NCI-H526 treated with DMSO at 0.1 percent for 48 hours (cell line): ENCODE measurements at places on chromosomes 1 and 21.

DNA sequence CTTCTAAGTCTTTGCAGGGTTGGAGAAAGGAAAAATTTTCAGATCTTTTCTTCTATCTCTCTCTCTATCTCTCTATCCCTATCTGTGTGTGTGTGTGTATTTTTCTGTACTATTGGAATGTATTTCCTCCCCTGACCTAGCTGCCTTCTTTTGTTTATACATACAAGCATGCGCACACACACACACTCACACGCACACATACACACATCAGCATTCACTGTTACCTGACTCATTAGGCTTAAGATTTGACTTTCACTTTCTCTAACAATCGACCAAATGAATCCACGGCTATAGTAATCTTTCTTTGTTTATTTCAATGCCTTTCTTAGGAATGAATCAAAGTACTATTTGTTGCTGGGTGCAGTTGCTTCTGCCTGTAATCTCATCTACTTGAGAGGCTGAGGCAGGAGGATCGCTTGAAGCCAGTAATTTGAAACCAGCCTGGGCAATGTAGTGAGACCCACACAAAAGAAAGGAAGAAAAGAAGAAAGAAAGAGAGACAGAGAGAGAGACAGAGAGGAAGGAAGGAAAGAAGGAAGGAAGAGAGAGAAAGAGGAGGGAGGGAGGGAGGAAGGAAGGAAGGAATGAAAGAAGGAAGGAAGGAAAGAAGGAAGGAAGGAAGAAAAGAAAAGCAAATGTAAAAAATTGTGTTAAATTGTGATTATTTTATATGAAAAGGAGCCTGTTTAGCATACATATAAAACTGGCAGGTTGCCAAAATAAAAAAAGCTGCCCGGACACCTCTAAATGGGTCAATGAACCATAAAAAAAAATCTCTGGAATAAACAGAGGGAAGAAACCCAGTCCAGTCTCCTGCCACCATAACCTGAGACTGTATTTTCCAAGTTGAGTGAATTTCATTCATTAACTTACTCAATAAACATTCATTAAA is 206.8 kb downstream of the ZNF326 start:
- no peak for DNase-seq

DNA sequence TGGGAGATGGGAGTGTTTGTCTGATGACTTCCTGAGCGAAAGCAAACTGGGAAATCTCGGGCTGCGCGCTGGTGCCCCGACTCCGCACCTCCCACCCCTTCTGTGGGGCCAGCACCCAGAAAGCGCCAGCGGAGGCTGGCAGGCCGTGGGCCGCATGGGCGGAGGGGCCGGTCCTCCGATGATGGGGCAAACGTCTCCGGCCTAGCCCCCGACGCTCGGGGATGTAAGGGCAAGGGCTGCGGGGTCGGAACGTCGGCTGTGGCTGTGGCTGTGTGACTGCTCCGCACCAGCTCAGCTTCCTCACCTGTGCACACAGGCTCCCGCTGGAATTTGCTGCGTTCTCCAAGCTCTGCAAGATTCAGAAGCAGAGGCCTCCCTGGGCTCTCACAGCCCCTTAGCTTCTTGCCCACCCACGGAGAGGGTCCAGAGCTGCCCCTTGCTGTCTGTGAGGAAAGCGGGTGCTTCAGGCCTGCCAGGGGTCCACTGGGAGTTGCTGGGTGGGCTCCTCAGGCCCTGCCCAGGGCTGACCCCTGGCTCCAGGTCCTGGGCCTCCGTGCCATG is 35.0 kb downstream of the COL18A1 start:
- DNase-seq: no peak

GRCh38 chr1:194707074-194707473 is 1520.7 kb upstream of the B3GALT2 start:
- DNase-seq: no peak

- no peak for DNase-seq
These were observed 4.4 kb downstream of the B4GALT3 start for GRCh38 chr1:161172776-161173376.

DNA sequence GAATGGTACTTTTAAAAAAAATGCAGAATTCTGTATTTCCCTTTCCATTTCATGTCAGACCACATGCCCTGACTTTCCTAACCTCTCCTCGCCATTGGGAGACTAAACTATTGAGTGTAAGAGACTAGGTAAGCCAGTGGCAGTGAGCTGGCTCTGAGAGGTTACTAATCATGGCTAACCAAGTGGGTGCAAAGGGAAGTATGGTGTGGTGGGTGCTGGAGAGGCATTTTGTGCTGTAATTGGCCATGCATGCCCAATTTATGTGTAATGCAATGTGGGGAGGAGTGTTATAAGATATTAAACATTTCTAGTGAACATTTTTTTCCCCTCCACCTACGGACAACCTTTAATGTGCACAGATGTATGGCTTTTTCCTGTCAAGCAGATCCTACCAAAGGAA is 190.1 kb downstream of the LMO4 start:
- DNase-seq: no peak

DNA sequence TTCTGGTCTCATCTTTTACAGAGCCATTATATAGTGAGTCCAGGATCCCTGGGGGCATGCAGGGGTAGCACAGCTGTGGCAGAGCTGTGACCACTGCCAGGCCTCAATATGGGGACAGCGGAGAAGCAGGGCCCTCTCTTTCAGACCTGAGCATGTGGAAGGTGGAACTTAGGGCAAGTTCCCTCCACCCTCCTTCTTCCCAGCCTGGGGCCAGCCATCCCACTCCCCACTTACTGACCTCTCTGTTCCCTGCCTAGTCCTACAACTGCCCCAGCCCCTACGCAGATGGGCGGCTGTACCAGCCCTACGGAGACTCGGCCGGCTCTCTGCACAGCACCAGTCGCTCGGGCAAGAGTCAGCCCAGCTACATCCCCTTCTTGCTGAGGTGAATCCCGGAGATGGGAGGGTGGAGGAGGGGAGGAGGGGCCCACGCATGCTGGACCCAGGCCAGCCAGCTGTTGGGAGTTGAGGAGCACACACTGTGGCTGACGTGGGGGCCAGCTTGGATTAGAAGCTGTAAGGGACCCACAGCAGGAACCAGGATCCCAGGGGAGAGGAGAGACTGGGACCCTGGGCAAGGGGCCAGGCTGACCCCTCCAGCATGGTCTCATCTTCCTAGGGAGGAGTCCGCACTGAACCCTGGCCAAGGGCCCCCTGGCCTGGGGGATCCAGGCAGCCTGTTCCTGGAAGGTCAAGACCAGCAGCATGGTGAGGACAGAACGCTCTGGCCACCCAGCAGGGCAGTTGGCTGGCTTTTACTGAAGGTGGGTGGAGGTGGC is 10.7 kb downstream of the PSRC1 start:
- no peak for DNase-seq
